ENCODE measurements at places on chromosomes 6 and 20. TPM values are rescaled to one million over a fixed set of nuclear protein-coding genes. Genes with fewer than 3 reads are reported as not detected.

FABP7 gene
- total RNA-seq, result not detected

XKR7 gene
- total RNA-seq, result not detected

DNA sequence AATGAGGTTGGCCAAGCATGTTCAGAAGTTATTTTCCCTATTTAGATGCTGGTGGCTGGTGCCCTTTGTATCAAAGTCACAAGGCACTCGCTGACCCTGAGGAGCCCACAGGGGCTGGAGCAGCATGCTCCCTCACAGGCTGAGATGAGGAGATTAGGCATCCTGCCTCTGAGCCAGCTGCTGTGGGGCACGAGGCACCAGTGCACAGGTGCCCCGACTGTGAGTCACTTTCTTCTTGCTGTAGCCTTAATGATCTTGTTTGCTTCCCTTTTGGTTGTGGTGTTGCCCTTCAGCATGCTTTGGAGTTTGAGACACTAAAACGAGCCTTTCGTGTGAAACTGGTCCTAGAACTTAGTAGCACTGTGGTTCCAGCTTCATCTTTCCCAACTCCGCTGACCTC, 4.3 kb downstream of the PSMG4 start:
- no peak overlapping the region for H3K27ac ChIP-seq
- peaks cover 3% of the 10 kb centered on the region for H3K36me3 ChIP-seq
- no peak overlapping the region for H3K4me3 ChIP-seq

GRCh38 chr6:108942556-108943492, 94.6 kb downstream of the ARMC2 start:
- peak overlapping the region; percentile 86 for H3K27ac ChIP-seq
- no peaks in the 10 kb centered on the region for H3K36me3 ChIP-seq
- no peak for DNase-seq
- H3K4me3 ChIP-seq, result no peak overlapping the region

DNA sequence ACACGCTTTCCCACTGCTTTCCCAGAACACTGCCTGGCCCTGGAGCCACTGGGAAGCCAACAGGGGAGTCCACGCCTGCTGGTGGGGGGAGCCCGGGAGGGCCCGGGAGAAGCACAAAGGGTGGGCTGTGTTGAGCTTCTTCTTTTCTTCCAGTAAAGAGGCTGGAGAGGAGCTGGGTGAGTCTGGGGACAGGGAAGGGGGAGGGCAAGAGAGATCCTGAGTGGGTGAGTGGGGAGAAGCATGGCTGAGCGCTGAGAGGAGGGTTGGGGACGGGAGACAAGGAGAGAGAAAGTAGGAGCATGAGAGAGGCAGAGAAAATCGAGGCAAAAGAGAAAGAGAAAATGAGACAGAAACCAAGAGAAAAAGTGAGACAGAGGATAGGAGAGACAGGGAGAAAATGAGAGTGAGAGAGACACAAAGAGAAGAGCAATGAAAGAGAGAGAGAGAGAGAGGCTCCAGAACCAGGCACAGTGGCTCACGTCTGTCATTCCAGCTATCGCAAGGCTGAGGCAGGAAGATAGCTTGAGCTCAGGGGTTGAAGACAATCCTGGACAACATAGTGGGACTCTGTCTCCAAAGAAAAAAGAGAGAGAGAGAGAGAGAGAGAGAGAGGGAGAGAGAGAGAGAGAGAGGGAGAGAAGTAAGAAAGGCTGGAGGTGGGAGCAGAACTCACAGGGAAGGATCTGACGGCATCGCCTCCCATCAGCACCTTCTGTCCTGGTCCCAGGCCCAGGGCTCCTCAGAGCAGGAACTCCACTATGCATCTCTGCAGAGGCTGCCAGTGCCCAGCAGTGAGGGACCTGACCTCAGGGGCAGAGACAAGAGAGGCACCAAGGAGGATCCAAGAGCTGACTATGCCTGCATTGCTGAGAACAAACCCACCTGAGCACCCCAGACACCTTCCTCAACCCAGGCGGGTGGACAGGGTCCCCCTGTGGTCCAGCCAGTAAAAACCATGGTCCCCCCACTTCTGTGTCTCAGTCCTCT, 2.0 kb downstream of the LST1 start:
- H3K27ac ChIP-seq, result no peak overlapping the region
- H3K36me3 ChIP-seq, result no peaks in the 10 kb centered on the region
- peaks cover 12% of the 10 kb centered on the region for H3K27me3 ChIP-seq
- no peaks in the 10 kb centered on the region for H3K4me1 ChIP-seq

TRIM10 gene
- total RNA-seq, result 0.36 TPM

OR2H1 gene
- total RNA-seq, result not detected

Measured in sigmoid colon (tissue), 7 donors.